ENCODE measurements at places on chromosomes 12 and 14.

GRCh38 chr12:79850610-79851299 lies 84.1 kb downstream of the PPP1R12A start:
- DNase-seq, result no peak

DNA sequence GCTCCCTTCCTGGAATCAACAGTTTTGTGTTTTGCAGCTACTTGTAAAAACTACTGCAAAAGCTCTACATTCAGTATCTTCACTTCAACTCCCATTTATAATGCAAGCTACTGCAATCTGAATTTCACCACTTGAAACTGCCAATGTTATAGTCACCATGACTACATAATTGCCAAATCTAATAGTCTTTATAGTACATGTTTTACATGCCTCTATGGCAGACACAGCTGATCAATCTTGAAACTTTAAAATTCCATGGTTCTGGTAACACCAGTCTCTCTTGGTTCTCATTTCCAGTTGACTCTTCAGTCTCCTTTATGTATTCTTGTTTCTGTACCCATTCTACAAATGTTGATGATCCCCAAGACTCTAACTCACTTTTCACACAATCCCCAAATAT lies 185.9 kb downstream of the MED13L start:
- DNase-seq, result no peak

DNA sequence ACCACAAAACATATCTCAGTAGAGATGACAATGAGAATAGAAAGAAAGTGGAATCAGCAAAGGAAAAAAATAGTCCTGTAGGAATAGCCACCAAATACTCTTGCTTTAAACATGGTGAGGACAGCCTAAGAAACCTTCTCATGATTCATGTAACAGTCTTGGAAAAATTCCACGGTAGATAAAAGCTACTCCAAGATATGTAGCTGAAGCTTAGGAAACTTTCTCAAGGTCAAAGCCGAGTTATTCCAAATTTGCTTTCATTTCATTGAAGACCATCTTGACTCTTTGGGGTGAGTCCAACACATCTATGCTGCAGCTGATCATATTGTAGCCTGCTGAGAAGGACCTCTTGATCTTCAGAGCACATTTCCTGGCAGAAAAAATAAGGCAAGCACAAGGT lies 157.6 kb downstream of the PAH start:
- DNase-seq, result no peak

DNA sequence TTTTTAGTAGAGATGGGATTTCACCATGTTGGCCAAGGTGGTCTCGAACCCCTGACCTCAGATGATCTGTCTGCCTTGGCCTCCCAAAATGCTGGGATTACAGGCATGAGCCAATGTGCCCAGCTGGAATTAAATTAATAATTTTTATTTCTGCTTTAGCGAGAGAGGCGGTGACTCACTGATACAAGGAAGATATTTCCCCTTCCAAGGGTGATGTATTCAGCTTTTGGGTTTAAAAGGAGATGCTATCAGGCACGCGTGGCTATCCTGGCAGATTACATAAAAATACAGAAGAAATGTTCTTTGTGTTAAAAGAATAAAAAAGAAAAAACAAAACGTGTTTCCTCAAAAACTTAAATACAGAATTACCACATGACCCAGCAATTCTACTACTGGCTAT lies 12.4 kb upstream of the P2RX7 start:
- DNase-seq, result no peak

DNA sequence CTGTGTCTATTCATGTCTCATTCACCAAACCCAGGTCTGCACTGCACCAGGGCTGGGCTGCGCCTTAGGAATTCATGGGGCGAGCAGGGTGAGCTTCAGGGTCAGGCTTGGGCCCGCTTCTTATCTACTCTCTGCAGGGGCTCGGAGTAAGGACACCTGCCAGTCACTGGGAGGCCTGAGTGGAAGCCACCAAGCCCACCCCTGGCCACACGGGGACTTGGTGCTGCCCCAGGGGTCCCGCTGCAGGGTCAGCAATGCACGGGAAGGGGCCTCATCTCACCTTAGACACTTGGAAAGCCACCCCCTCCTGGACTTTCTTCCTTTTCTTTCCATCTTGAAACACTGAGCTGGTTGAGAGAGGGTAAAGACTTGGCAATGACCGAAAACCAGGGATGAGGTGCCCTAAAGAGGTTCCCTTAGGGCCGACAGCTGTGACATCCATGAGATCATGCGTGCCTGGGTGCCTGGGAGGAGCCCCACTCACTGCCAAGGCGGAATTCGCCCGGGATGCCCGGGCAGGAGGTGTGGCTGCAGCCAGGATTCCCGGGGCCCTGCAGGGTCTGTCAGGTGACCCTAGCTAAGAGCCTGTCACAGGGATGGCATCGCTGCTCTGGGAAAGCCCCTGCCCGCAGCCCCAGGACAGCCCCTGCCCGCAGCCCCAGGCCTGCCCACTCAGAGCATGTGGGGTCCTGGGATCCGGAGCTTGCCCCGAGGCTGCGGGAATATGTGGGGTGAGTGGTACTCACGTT lies 45.5 kb upstream of the EML1 start:
- no peak for DNase-seq

- no peak for DNase-seq
Observed at GRCh38 chr12:105812366-105812765, 326.4 kb downstream of the NUAK1 start.

- DNase-seq, result no peak
Observed at GRCh38 chr12:29050503-29050902, 98.6 kb upstream of the FAR2 start.

DNA sequence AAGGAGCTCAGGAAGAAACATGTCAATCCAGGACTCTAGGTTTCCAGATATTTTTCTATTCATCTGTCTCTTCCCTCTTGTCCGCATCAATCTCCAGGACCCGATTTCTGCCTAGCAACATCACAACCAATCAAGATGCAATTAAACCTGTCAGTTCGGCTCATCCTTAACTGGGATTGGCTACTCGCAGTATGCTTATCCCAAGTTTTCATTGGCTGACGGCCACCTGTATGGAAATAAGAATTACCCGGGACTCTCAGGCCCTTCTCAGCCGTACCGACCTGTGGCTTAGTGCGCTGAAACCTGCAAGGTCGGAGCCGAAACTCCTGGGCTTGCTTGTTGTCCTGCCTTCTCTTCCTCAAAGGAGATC lies 20.4 kb upstream of the ATP5MC2 start:
- peak; percentile 86 for DNase-seq

DNA sequence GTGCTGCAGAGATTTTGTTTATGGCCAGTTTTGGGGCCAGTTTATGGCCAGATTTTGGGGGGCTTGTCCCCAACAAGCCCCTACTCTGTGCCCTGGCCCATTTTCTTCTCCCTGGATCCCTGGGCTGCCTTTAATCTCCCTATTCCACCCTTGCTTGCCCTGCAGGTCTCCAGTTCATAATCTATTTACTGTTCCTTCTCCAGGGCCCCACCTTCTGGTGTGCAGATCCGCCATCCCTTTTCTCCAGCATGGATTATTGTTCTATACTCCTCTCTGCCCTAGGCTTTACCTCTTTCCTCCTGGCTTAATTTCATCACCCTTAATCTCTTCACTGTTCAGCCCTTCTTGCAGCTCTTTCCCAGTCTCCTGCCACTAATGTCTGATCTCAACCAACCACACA lies 26.0 kb upstream of the NUDT4 start:
- DNase-seq, result no peak

DNA sequence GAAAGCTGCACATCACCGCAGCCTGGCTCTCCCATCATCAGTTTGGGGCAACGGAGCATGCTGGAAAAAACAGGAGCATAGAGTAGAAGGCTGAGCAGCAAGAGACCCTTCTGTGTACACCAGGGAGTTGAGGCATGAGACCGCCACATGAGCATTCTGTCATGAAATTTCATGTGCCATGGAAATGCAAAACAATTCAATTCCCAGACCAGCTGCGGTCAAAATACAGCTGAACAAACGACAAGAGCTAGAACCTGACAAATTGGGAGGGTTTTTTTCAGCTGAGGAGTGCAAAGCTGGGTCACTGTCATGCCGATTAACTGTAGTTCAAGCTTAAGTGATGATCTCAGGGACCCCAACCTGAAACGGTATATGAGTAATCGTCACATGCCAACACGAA lies 37.1 kb downstream of the TMEM30B start:
- DNase-seq, result no peak

DNA sequence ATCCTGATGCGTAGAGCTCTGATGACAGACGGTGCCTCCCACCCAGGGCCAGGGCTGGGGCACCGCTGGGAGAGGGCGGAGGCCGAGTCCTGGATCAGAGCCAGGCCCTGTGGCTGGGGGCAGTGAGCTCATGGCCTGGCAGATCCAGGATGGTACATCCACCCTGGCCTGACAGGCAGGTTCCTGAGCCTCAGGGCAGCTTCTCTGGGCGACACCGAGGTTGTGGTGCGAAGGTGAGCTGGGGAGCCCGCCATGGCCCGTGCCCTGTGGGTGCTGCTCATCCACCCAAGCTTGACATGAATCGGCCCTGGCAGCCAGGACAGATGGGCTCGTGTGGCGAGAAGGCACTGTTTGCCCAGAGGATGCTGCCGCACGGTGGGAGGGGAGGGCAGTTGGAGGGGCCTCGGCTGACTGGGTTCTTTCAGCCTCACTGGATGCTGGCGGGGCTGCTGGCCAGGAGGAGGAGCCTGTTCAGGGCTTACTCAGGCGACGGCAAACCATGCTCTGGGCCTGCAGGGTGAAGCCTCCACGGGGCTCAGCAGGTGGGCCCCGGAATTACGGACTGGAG lies 16.6 kb downstream of the LRTM2 start:
- DNase-seq, result no peak

- no peak for DNase-seq
Observed at GRCh38 chr12:7072035-7072434, 11.5 kb downstream of the C1S start.

DNA sequence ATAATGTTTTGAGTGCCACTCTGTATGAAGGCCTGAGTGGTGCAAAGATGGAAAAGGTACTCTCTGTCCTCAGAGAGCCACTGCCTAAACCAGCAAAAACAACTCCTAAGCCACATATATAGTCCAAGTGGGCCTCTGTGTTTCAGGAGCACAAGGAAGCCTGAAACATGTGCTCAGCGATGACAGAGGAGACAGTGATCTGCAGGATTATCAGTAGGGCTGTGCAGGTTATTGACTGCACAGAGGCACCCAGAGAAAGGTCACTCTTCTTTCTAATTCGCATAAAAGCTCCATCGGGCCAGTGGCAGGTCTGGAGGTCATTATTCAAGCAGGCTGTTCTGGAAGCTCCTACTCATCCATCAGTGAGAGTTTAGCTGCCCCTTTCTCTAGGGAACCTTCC lies 361.9 kb downstream of the BCL11B start:
- no peak for DNase-seq

DNA sequence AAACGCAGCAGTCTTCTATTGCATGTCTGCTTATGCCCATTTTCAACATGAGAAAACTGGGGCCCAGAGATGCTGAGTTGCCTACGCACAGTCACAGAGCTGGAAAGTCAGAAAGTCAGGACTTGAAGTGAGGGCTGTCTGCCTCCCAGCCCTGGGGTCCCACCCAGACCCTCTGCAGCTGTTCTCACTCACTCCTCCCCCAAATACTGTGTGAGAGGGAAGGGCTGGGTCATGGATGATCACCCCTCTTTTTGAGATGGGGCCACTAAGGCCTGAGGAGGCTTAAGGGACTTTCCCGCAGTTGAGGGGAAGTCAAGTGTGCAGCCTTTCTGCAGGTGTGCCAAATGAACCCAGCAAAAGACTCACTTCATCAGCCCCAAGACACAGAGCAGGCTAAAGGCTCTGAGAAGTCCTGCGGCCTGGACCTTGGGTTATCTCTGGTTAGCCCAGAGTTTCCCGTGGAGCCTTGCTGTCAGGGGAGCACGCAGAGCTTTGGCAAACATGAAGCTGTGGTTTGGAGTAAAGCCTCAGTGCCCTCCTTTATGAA lies 18.7 kb downstream of the DTX1 start:
- no peak for DNase-seq

DNA sequence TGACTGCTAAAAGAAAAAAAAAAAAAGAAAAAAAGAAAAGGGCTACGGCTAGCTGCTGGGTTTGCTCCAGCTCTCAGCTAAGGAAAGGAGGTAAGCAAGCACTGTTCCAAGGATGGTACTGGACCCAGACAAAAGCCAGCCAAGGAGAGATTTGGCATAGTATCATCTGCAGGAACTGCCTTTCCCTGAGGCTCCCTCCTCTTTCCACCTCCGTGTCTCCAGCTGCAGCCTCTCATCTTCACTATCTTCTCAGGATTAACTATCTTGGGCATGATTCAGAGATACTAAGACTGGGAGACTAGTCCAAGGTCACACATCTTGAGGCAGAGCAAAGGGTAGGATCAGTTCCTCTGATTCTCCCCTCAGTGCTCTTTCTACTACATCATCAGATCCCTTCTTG lies 6.0 kb downstream of the KITLG start:
- no peak for DNase-seq

- DNase-seq, result no peak
Observed at GRCh38 chr14:71193663-71194062, 286.4 kb downstream of the PCNX1 start.

DNA sequence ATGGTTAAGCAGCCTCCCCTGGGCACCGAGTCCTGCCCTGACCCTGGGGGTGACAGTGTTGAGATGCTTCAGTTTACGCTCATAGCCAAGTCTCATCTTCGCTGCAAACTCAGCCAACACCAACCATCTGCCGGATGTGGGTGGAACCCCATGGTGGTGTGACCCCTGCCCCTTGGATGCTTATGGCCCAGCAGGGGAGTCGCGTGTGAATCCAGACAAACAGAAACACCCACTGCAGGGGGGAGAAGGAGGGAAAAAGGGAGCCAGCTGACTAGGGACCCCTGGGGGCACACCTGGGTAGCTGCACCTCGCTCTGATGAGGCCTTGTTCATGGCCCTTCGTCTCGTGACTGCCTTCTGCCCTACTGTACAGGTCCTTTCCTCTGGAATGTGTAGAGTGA lies 23.8 kb downstream of the AACS start:
- no peak for DNase-seq

- no peak for DNase-seq
Observed at GRCh38 chr14:64758691-64759554, 54.7 kb downstream of the PLEKHG3 start.

DNA sequence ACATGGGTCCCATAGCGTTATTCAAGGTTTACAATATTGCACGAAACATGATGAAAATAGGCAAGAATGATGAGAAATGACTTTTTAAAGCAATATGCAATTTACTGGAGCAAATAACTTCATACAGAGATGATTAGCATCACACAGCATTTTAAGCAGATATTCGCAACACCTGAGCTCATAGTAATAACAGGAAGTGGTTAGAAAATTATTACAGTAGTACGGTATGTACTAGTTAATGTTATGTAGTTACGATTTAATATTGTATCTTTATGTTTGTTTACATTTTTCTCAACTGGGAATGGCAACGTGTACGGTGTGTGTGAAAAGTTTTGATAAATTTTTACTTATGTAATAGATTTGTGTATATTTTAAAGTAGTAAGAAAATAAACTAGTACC lies 102.6 kb downstream of the OSBPL8 start:
- no peak for DNase-seq

Measured in kidney epithelial cell (primary cell).